ENCODE measurements at places on chromosomes 1 and 21.

- DNase-seq = no peak
Measured at GRCh38 chr1:218284377-218284916, 646 bp upstream of the RRP15 start.

GRCh38 chr1:207323425-207324225 is 2.1 kb downstream of the CD55 start:
- no peak for DNase-seq

DNA sequence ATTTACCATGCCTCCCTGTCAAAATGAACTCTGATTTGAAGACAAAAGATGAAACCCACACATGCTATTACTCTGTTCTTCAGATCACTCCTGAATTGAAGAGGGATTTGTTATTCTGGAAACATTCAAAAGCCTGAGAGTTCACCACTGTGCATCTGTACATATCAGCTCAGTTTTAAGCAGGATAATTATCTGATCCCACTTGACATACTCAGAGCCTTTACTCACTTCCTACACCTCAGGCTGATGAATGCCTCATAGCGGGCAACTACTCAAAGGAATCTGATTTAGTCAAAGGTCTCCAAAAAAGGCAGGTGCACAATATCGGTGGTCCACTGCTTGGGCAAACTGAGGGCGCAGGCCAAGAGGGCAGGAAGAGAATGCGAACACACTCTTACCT is 47.5 kb upstream of the LPAR3 start:
- no peak for DNase-seq

DNA sequence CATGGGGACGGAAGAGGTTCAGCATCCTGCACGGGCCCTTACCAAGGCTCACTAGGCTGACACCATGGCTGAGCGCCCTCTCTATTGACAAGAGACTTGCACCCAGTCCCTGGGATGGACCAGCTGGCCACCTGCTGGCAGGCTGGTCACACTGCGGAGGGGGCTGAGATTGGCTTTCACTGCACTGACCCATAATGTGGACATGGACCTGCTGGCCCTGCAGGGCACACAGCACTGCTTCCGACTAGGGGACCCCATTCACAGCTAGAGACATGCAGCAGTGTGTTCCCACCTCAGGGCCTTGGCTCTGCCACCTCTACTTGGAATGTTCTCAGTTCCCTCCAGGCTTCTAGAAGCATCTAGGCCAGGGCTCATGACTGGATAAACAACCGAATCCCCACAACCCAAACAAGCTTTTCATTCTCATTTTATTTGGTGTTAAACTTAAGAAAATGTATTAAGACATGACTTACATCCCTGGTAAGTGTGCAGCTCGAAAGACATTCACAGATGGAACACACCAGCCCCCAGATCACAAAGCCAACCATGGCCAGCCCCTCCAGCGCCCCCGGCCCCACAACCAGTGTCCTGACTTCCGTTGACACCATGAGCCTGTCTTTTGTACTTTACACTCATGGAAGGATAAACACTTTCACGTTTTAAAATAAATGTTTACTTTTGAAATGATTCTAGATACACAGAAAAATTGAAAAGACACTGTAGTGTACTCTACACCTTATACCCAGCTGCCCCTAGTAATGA is 9.3 kb upstream of the SRARP start:
- peak; percentile 74 for DNase-seq

DNA sequence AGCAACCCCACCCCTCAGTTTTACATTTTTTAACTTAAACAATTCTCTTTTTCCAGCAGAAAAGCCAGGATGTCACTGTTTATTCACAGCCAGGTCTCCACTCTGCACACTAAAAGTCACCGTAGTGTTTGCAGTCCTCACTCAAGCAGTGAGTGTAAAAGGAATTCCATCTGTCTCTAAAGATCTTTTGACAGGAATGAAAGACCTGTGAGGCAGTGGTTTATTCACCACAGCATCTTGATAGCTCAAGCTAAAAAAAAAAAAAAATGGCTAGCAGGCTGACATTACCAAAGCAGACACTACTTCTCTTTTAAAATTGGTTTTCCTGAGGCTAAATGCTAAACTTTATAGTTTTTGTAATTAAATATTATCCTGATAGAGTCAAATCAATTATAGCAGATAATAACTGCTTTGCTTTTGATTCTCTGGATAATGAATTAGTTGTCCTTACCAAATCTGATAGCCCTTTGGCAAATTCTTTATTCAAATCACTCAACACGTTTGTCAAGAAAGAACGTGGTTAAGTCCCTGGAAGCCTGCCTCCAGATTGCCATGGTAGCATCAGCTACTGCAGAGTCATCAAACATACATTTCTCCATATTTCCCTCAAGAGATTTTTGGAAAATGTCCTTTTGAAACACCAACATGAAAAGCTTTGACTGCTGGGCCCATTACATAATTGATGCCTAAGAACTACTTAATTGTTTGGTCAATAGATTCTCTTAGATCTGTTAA is 22.2 kb upstream of the SLC5A9 start:
- no peak for DNase-seq

- no peak for DNase-seq
Measured at GRCh38 chr1:246160374-246160773, 346.7 kb downstream of the SMYD3 start.

DNA sequence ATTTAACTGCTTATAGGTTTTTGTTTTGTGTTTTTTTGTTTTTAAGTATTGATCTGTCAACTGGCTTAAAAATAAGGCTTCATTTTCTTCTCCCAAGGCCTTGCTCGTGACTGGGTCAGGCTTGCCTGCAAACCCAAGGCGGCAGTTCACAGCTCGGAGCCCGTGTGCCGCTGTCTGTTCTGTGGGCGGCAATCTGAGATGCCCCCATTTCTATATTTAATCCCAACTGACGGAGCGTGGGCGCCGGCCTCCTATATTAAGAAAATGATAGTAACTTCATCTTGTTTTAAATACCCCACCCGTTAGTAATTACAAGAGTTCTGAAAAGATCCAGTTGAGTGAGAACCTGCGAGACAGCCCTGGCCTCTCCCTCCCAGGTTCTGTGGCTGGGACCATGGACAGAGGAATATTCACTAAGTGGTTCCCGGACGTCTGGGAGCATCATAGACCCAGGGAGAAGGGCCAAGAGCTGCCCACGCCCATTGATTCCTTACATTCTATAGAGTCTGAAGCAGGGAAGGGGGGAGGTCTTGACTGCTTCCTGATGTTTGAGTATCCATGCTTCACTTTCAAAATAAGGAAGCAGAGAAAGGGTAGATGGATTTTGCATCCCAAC is 42.6 kb upstream of the GPR153 start:
- DNase-seq = no peak
